Bladder microvascular endothelial cell (primary cell): ENCODE measurements at places on chromosomes 1 and 21. TPM values are rescaled to one million over a fixed set of nuclear protein-coding genes. Genes with fewer than 3 reads are reported as not detected.

The MAD2L2 gene
- total RNA-seq, result 29.1 and 31.9 TPM in 2 replicates

The SLC30A7 gene
- total RNA-seq, result 14.1 and 39.1 TPM in 2 replicates

The CLIC6 gene
- not detected in 2 replicates for total RNA-seq

The SH2D2A gene
- total RNA-seq, result not detected in 2 replicates

The SAMSN1 gene
- 0.16 and 0.25 TPM in 2 replicates for total RNA-seq
